ENCODE measurements at places on chromosomes 1 and 21.

- DNase-seq: no peak
Measured at GRCh38 chr1:109802901-109803561, 39.3 kb upstream of the EPS8L3 start.

GRCh38 chr1:50522691-50523342 lies 99.6 kb upstream of the DMRTA2 start:
- DNase-seq: no peak

DNA sequence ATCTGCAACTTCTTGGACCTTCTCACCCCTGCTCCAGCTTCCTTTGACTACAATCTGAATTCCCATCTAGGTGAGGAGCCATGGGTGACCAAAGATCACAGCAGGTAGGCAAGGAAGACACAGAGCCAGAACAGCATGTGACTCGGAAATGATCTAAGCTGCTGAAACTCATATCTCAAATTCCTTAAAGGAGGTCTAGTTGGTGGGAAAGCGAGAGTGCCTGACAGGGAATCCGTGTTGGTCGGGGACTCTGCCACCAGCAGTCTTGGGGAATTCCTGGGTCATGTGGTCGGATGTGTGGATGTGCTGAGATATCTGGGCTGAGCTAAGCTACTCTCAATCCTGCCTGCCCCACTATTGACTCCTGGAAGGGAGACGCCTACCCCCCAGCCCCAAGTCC lies 3.2 kb upstream of the NUAK2 start:
- no peak for DNase-seq

DNA sequence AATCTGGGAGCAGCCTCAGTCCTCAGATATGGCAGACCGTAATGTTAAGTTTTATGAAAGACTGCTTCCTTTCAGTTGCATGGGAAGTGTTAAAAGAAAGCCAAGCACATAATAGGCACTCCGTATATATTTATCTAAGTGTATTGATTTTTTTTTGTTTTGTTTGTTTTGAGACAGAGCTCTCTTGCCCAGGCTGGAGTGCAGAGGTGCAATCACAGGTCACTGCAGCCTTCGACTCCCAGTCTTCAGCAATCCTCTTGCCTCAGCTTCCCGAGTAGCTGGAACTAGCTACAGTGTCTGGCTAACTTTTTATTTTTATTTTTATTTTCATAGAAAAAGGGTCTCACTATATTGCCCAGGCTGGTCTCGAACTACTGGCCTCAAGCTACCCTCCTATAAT lies 341.8 kb downstream of the USH2A start:
- no peak for DNase-seq

GRCh38 chr1:63983391-63984256 lies 209.8 kb downstream of the ROR1 start:
- no peak for DNase-seq

- no peak for DNase-seq
Measured at GRCh38 chr1:32232558-32233304, 10.5 kb downstream of the EIF3I start.

GRCh38 chr21:43850728-43851295 lies 14.2 kb upstream of the AGPAT3 start:
- no peak for DNase-seq

- DNase-seq: no peak
Measured at GRCh38 chr1:99264201-99265021, at the start of gene PLPPR4. TSS of gene PLPPR4 (plus strand) at chr1:99264492. CDS start at chr1:99264594, 102 bp downstream.

DNA sequence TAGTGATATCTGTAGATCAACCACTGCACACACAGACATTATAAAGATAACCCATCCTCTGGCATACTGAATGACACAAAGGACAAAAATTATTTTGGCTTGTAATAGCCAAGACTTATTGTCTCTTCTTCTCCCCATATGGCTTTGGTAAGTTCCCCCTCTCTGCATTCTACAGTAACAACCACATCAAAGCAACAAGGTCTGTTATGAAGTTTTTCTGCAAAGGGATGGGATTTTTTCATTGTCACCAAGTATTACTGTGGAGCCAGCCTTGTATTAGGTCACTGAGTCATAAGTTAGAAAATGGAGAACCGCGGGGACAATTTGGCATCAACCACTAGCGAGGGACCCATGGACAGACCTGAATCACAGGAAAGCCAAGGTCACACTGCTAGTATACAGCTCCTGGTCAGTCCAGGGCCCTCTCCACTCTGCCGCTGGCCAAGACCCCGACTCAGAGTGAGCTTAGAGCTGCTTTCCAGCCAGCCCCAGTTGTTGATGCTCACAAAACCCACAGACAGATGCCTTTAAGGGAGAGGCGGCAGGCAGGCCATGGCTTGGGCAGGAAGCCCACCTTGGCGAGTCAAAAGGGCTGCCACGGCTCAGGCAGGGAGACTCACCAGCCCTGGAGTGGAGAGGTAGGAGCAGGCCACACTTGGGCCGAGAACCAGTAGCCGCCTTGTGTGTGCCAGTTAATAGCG lies 6.0 kb downstream of the PABPC4 start:
- no peak for DNase-seq

- DNase-seq: no peak
Measured at GRCh38 chr1:67843331-67843730, 10.1 kb upstream of the GNG12 start.

- peak; percentile 73 for DNase-seq
Measured at GRCh38 chr1:41666981-41667631, 182.6 kb upstream of the EDN2 start.

DNA sequence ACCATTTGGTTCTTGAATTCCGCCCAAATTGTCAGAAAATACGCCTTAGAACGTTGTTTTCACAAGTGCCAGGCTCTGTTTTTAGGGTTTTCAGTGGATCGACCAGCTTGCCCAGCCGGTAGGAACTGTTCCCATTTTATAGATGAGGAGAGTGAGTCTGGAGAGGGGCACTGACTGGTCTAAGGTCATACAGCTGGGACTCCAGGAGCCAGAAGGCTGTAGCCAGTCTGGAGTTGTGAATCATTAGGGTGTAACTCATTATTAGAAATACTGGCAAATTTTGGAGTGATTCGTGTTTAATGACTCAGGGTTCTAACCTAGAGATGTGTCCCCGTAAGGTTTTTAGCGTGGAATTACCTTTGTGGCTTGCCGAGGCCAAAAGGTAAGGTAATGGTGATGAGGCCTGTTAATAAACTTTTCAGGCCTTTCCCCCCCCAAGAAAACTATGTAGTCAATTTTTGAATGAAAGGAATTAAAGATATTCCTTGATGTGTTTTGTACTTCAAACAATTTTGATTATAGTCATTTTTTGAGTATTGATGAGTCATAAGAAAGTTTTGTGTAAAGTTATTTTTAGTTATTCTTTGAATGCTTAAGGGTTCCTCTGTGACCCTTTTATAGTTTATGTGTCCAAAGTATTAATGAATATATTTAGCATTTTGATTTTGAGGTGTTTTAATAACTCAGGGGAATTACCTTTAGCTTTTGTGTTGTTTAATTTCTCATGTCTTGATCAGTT lies 2.1 kb downstream of the DYRK1A start:
- DNase-seq: no peak

- DNase-seq: no peak
Measured at GRCh38 chr1:9852410-9853248, 28.9 kb upstream of the CLSTN1 start.

- no peak for DNase-seq
Measured at GRCh38 chr1:12059722-12060464, 3.2 kb upstream of the TNFRSF8 start.

DNA sequence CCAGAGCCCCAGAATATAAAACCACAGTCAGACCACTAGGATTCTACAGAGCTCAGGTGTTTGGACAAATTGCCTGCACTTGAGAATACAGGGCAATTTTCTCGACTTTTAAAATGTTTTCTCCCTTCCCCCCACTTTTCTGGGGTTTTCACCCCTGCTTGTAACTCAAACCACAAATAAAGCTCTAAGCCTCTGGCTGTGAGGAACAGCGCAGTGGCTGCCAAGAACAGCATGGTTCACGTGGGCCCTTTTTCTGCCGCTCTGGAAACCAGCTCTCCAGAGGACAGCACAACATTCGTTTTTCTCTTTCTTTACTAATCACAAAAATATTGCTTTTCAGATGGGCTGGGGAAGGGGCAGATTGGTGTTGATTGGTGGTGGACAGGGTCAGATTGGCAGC lies 102.2 kb upstream of the JUN start:
- no peak for DNase-seq

Data from T47D (cell line).